ENCODE measurements at places on chromosomes 4 and X.

GRCh38 chr4:123600987-123601904 is 204.7 kb downstream of the SPRY1 start:
- no peak for DNase-seq

DNA sequence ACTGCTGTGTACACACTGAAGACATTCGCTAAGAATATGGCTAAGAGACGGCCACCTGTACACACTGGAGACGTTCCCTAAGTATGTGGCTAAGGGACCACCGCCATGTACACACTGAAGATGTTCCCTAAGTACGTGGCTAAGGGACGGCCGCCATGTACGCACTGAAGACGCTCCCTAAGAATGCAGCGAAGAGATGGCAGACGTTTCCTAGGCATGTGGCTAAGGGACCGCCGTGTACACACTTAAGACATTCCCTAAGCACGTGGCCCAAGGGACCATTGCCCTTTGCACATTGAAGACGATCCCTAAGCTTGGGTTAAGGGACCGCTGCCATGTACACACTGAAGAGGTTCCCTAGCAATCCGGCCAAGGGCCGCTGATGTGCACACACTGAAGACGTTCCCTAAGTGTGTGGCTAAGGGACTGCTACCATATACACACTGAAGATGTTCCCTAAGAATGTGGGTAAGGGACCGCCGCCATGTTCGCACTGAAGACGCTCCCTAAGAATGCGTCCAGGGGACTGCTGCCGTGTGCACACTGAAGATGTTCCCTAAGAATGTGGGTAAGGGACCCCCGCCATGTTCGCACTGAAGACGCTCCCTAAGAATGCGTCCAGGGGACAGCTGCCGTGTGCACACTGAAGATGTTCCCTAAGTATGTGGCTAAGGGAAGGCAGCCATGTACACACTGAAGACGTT is 36.7 kb downstream of the DHRSX start:
- no peak for DNase-seq

- DNase-seq: no peak
These were observed 725 bp downstream of the SMC1A start for GRCh38 chrX:53421772-53422085.

DNA sequence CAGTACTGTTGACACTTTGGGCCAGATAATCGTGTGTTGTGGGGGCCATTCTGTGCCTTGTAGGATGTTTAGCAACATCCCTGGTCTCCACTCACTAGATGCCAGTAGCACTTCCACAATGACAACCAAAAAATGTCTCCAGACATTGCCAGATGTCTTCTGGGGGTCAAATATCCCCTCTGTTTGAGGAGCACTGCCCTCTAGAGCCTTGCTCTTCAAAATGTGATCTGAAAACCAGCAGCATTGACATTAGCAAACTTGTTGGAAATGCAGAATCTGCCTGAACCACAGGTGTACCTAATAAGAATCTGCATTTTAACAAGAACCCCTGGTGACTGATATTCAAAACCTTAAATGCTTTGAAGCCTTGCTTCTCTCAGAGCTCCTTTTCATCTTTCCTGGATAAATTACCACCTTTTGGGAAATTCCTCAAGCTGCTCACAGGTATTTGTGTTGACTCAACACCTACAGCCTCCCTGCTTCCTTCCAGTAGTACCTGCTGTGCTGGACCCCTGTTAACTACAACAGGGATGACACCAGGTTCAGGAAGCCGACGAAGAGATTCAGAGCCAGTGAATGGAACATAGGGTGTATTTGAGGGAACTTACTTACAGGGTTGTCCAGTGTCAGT is 459.0 kb upstream of the NR3C2 start:
- no peak for DNase-seq

DNA sequence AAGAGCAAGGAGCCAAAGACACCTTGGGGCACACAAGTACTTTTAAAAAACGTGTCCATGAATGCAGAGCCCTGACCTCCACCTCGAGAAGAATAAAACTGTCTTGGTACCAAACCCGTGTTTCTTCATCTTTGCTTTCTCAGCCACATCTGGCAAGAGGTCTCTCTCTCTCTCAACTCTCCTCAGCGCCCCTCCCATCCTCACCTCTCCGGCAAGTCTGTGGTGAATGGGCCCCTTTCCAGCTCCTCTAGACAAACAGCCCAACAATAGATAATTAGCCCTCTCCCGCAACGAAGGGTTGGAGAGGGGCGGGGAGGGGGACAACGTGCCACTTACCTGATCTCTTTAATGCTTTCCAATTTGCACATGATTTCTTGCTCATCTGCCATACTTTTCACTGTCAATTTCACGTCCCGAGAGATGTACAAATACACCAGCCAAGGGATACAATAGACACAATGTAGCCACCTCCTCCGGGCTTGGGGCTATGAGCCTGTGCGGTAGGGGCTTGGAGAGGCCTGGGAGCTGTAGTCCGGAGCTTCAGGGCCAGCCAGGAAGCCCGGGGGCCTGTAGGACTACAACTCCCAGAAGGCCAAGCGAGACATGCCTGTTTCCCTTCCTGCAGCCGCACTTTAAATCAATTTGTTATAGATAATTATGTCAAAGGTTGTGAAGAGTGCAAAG is at the start of gene ZC4H2:
TSS of gene ZC4H2 (minus strand) at position 462 of the 684 bp plus-strand sequence. CDS start at position 389, 73 bp downstream.
- peak; percentile 68 for DNase-seq

GRCh38 chr4:54779476-54780148 is 121.9 kb downstream of the KIT start:
- DNase-seq: no peak

- DNase-seq: no peak
These were observed 68.7 kb downstream of the APBB2 start for GRCh38 chr4:41145571-41146078.
